ENCODE measurements at places on chromosomes 1 and 21.
A peak's percentile ranks its signal among the peaks of the same experiment; 100 is the strongest.

- DNase-seq = no peak
Observed at GRCh38 chr1:20376171-20376570, 85.5 kb downstream of the VWA5B1 start.

DNA sequence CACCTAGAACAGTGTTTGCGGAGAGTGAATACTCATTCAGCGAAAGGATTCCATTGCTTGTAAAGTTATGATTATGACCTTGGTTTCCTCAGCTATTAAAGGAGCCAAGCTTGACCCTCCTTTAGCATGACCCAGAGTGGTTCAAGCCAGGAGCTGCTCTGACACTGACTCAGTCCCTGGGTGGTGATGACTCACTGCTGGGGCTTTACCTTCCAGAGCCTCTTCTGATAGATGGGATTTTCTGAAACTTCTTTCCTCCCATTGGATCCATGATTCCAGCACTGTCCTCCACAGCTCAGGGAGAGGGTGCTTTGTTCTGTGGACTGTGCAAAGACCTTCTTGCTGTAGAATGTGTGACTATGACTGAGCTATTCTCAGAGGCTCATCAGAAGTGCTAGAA, 77.4 kb downstream of the S1PR1 start:
- peak; percentile 45 for DNase-seq

DNA sequence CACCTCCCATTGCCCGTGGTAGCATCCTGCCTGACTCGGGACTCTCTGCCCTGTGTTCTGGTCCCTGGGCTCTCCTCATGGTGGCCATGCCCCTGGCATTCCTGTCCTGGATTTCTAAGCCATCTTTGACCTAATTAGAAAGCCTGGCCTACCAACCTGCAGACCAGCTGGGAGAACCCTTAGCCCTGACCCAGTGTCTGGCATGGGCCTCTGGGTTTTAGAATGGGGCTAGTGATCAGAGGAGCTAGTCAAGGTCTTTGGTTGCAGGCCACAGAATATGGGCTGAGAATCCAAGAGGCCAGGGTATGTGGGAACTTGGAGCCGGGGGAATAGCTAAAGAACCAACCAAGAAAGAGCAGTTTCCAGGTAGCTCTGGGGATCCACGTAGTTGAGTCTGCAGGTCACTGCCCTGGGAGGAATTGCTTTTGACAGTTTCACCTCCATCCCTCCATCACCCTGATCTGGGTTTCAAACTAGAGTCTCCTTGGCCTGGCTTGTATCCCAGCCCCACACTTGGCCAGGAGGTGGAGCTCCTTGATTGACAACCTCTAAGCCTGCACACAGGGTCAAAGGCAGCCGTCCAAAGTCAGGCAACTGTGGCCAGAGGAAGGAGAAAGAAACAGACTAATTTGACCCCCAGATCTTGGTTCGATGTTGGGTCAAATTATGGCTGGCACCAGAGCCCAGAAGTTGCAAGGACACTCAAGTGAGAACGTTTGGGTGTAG, 54.7 kb upstream of the ABCG1 start:
- DNase-seq = no peak

GRCh38 chr1:5915587-5916571, 76.3 kb downstream of the NPHP4 start:
- DNase-seq = peak; percentile 66
